ENCODE measurements at places on chromosomes 1 and 21. TPM values are rescaled to one million over a fixed set of nuclear protein-coding genes. Genes with fewer than 3 reads are reported as not detected.

- ATAC-seq: peak; percentile 59
Measured at GRCh38 chr1:95431235-95431634, 197.2 kb downstream of the RWDD3 start.

The C8B gene
- not detected for total RNA-seq

- ATAC-seq: no peak
Measured at GRCh38 chr1:25146451-25146855, 85.8 kb downstream of the SYF2 start.

DNA sequence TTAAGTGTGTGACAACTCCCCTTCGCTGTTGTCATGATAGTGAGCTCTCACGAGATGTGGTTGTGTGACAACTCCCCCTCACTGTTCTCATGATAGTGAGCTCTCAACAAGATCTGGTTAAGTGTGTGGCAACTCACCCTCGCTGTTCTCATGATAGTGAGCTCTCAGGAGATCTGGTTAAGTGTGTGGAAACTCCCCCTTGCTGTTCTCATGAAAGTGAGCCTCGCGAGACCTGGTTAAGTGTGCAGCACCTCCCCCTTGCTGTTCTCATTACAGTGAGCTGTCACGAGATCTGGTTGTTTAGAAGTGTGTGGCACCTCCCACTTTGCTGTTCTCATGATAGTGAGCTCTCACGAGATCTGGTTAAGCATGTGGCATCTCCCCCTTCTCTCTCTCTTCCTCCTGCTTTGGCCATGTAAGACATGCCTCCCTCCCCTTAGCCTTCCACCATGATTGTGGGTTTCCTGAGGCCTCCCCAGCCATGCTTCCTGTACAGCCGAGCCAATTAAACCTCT lies 25.1 kb upstream of the LSS start:
- ATAC-seq: peak; percentile 90

DNA sequence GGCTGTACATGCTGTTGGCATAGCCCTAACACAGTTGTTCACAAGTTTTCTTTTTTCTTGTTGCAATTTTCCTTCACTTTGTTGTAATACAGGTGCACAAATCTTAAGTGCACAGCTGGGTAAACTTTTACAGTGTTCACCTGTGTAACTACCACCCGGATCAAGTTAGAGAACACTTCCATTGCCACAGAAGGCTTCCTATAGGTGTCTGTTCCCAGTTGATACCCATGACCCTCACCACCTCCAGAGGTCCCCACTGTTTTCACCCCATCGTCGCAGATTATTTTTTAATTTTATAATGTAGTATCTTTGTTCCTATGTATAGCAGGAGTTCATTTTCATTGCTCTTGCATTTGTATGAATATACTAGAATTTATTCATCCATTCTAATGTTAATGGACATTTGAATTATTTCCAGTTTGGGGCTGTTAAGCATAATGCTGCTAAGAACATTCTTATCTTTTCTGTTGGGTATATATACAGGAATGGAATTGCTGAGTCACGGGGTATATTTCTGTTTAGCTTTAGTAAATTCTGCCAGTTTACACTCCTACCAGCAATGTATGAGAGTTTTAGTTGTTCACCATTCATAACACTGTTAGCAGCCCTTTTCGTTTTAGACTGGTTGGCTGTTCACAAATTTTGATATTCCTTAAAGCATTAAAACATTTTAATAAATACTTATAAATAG lies 16.4 kb downstream of the SPRTN start:
- ATAC-seq: no peak

The RNPEP gene
- 37.6 TPM for total RNA-seq

The U2AF1 gene
- total RNA-seq: 24.5 TPM

GRCh38 chr21:25752416-25752815 lies 17.6 kb downstream of the GABPA start:
- ATAC-seq: no peak

Data from motor neuron (in vitro differentiated cells).